GM23248 (cell line): ENCODE measurements at places on chromosomes 6 and 20. TPM values are rescaled to one million over a fixed set of nuclear protein-coding genes. Genes with fewer than 3 reads are reported as not detected.

AGER gene
- 1.2 and 1.4 TPM in 2 replicates for polyA plus RNA-seq

BCL2L1 gene
- 56.2 and 56.3 TPM in 2 replicates for polyA plus RNA-seq

OR2H1 gene
- polyA plus RNA-seq = not detected in 2 replicates

TMEM200A gene
- 44.4 and 44.5 TPM in 2 replicates for polyA plus RNA-seq

ADGRF1 gene
- not detected in 2 replicates for polyA plus RNA-seq

OPRM1 gene
- polyA plus RNA-seq = not detected in 2 replicates

MYB gene
- polyA plus RNA-seq = 0.10 and 0.28 TPM in 2 replicates

RSPH9 gene
- 1.2 and 1.3 TPM in 2 replicates for polyA plus RNA-seq

NKX2-2 gene
- polyA plus RNA-seq = not detected in 2 replicates

ME1 gene
- 10.0 and 11.6 TPM in 2 replicates for polyA plus RNA-seq

GRM1 gene
- polyA plus RNA-seq = not detected in 2 replicates

MCM3 gene
- 29.8 and 30.6 TPM in 2 replicates for polyA plus RNA-seq

ADGB gene
- not detected in 2 replicates for polyA plus RNA-seq

TCF21 gene
- polyA plus RNA-seq = 3.8 and 4.0 TPM in 2 replicates

COX4I2 gene
- polyA plus RNA-seq = not detected in 2 replicates
